SW 1271 (cell line): ENCODE measurements at places on chromosomes 7 and 10.

- DNase-seq, result no peak
Observed at GRCh38 chr10:71392292-71392691, 4.4 kb upstream of the CDH23 start.

DNA sequence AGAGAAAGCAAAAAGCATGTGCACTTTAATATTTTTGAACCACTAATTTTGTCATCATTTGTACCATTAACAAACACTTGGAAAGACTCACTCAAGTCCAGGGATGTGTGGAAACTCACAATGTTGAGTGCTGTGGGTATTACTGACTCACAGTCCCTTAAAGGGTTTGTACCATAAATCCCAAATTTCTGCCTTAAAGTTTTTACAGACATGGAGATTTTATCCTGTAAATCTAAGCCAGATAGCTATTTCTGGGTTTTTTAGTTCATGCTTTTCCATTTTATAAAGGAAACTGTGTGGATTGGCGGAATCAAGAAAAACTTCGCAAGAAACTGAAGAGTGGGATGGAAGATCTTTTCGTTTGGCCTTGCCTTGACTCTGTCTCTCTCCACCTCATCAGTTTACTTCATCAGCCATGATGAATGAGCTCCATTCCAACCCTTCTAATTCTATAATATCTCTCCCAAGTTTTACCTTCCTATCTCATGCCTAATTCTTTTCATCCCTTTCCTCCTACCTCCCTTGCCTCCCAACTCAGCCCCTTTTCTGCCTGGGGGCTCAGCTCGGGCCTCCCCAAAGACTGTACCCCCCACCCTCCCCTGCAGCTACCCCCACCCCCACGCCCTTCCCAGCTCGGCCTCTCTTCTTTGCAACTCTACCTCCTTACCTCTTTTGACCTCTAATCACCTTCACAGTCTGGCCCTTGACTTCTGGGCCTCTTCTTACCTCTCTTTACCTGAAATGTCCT lies 218.5 kb upstream of the MKLN1 start:
- no peak for DNase-seq

DNA sequence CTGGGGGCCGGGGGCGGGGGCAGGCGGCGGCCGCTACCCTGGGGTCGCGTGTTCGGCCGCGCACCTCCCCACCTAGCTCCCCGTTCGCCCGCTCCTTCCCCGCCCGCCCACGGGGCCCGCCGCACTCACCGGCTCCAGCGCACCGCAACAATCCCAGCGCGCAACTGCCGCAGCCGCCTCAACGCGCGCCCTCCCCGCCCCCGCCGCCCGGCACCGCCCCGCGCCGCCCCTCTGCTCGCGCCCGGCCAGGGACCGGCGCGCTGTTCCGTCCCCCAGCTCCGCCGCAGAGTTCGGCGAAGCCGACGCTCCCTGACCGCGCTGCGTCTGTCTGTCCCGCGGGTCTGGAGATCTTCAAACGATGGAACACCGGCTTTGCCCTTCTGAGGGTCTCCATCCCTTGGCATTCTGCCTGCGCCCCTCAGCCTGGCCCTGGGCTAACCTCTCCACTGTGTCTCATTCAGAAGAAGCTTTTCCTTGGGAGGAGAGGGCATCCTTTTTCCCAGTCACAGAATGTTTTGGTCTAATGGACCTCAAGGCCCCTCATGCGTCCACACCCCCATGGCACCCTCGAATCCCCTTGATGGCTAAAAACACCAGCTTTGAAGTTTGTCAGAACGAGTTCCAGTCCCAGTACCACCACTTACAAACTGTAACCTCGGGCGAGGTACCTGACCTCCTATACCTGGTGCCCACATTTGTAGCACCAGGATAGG lies at the start of gene NT5C2:
NT5C2 (minus strand) TSS at position 166 of the 713 bp plus-strand sequence. CDS start 18,314 bp downstream, outside the sequence.
- peak; percentile 57 for DNase-seq

GRCh38 chr10:62244785-62245467 lies 23.7 kb downstream of the RTKN2 start:
- DNase-seq, result no peak

DNA sequence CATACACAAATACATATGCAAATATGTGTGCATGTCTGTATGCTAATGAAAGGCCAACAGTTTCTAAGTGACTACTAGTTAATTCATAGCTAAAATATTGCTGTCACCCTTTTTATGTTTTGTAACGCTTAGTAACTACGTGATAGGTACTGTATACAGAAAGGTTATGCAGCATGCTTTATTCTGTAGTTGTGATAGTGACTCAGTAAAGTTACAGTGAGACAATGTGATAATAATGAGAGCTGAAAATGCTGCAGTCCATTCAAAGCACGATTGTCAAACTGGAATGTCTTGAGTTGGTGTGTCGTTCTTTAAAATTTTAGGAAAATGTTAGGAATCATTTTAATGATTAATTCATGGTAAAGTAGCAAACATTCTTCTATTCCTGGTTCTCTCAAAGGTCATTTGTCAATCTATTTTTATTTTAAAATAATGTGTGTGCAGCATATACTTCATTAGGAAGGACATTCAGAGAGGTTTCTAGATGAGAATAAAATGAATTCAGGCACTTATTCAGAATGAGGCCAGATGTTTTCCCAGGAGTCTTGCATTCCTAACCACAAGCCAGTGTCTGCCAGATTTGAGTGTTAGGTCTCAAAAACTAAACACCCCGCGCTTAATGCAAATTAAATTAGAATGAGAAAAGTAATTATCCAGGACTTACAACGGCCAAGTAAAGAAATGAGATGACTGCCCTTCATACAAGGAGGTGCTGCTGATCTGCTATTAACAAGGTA lies 408.8 kb upstream of the FZD8 start:
- DNase-seq, result no peak

GRCh38 chr7:134632052-134632451 lies 14.6 kb upstream of the BPGM start:
- no peak for DNase-seq

GRCh38 chr10:101290431-101290830 lies 61.2 kb upstream of the LBX1 start:
- no peak for DNase-seq

DNA sequence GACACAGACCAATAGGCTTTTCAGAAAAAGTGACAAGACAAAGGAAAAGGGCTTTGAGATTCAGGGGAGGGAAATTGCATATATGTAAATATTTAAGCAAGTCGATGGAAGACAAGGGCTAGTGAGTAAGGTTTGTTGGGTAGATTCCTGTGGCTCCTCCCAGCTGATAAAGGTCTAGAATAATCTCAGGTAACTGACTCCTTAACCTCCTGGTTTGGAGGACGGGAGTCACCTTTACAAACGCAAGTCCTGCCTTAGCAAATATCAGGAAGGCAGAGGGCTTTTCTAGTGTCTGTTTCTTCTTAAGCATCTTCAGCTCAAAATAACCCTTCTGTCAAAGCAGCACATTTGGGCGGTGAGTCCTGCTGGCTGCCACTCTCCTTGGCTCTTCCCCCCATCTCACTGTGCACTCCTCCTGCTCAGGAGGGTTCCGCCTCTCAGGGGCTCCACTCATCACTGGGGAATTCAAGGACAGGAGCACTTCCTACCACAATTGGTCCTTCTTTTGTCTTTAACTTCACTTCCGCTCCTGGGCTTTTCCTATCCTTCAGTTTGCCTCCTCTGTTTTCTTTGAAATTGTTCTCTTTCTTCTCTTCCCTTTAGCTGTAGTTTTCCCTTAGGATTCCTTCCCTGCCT lies 496.3 kb upstream of the KLF6 start:
- no peak for DNase-seq

GRCh38 chr10:58513188-58514110 lies 777 bp downstream of the BICC1 start:
- DNase-seq, result peak; percentile 11

DNA sequence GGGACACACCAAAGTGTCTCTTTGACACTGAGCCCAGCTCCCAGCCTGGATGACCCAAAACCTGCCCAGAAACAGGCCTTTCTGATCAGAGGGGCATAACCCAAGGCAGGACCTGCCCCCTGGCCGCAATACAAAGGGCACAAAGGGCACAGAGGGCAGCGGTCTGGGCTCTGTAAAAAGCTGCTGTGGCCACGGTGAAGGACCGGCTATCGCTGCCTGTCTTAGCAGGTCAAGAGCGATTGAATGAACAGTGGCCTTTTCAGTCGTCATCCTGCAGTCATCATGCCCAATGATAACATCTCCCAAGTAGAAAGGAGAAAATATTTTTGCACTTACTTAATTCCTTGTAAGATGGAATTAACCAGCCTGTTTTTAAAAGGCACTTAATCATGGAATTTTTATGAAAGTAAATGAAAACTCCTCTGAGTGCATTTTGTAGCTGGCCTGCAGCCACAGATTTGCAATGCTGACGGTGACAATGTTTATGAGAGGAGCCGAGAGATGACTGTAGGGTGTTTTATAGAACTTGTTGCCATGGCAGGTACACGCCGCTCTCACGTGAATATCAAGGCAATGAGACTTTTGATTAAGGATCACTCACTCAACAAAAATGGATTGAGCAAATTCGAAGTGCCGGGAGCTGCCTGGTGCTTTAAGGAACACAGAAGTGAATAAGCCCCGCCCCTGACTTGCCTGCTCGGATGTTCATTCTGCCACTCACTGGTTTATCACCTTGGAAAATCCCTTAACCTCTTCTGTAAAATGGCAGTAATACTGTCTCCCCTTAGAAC lies 47.3 kb upstream of the BHLHA15 start:
- no peak for DNase-seq

DNA sequence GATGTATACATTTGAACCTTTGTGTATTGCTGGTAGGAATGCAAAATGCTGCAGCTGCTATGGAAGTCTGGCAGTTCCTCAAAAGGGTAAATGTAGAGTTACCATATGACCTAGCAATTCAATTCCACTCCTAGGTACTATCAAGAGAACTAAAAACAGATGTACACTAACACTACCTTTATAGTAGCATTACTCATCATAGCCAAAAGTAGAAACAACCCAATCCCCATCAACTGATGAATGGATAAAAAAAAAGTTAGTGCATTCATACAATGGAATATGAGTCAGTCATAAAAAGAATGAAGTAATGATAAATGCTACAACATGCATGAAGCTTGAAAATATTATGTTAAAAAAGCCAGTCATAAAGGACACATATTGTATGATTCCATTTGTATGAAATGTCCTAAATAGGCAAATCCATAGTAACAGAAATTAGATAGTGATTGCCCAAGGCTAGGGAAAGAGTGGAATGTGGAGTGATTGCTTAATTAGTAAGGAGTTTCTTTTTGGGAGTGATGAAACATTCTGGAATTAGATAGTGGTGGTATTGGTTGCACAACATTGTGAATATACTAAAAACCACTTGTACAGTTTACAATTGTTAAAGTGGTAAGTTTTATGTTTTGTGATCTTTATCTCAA lies 96.4 kb upstream of the AOAH start:
- DNase-seq, result no peak

- DNase-seq, result no peak
Observed at GRCh38 chr10:31705136-31705535, 223.5 kb downstream of the ARHGAP12 start.

DNA sequence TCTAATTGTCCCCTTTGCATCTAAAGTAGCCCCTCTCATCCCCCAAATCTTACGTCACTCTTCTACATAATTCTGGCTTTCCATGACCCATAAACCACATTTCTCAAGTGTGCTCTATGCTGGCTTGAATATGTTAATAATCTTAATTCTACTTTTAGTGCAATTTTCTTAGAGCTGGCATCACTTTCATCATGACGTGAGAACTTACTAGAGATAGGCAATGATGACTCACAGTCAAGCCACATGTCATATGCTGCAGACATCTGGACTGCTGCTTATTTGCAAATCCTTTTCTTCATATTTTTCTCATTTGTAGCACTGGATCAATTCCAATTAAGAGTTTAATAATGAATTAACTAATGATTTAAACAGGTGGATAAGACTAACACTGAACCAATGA lies 260.7 kb upstream of the PRKCQ start:
- DNase-seq, result no peak

DNA sequence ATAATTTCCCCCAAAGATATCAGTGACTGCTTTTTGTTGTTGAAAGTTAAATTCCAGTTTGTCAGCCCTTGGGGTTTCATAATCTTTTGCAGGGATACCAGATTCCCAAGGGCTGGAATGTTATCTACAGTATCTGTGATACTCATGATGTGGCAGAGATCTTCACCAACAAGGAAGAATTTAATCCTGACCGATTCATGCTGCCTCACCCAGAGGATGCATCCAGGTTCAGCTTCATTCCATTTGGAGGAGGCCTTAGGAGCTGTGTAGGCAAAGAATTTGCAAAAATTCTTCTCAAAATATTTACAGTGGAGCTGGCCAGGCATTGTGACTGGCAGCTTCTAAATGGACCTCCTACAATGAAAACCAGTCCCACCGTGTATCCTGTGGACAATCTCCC lies 3.2 kb downstream of the CYP26A1 start:
- no peak for DNase-seq

DNA sequence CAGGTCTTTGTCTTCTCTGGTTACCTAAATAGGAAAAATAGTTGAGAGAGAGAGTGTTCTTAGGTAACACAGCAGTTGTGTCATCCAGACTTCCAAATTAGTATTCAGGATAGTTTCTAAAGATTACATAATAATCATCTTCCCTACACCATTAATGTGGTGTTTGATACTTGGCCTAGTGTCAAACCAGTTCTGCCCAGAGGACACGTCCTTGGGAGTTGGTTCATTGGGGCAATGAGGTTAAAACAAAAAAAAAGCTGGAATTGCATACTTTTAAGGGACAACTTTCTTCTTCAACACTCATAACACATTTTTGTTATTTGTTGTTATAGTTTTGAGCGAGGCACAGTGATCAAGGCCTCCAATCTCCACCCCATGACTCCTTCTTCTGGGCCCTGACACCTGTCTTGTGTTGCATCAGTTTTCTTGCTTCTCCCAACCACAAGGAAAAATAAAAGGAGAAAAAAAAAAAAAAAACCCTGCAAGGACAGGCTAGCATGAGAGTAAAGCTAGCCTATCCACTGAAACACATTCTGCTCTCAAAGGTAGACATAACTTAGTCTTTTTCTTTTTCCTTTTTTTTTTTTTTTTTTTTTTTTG lies 28.8 kb downstream of the STN1 start:
- DNase-seq, result no peak

DNA sequence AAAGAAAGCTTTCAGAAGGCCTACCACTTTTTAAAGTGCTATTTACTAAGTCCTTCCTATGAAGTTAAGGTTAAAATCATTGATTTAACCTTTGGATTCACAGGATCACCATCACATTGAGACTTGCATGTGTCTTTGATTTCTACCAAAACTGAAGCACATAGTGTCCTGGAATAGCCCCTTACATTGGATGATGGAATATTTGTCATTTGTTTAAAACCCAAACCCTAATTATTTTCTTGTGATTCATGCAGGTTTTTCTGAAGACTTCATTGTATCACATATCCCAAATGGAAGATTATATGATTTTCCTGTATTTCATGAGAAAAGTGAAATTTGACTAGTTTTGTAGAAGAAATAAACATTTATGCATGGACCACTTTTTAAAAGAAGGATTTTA lies 3.3 kb downstream of the SEMA3A start:
- DNase-seq, result no peak

GRCh38 chr7:115851291-115851690 lies 179.3 kb downstream of the TFEC start:
- DNase-seq, result peak; percentile 56
